ENCODE measurements at places on chromosomes 2 and 18.
A peak's percentile ranks its signal among the peaks of the same experiment; 100 is the strongest.

GRCh38 chr2:85502720-85503119, 36.2 kb upstream of the MAT2A start:
- DNase-seq, result no peak

DNA sequence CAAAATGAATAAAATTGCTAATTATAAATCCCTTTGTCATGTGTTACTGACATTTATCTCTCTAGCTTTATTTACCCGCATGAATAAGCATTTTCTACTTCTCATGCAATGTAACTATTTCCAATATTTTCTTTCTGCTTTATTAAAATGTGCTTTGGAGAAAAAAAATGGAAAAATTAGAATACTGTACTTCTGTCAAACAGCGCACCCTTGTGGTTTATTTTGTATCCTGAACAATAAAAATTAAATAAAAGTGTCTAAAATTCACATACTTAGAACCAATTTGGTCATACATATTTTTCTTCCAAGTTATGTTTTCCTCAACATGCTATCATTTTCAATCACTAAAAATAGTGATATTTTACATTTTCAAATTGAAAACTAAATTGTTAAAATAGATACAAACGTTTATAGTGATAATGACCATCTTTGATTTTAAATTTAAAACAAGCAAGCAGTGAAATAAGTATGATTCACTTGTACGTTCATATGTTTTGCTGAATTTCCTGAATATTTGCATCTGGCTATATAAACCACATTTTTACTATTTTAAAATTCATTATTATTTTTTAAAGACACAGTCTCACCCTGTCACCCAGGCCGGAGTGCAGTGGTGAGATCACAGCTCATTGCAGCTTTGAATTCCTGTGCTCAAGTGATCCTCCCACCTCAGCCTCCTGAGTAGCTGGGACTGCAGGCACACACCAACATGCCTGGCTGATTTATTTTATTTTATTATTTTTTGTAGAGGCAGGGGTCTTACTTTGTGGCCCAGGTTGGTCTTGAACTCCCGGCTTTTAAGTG, 95.9 kb upstream of the GRB14 start:
- no peak for DNase-seq

- DNase-seq, result peak; percentile 70
Measured at GRCh38 chr2:20225294-20226151, 593 bp upstream of the SDC1 start.

DNA sequence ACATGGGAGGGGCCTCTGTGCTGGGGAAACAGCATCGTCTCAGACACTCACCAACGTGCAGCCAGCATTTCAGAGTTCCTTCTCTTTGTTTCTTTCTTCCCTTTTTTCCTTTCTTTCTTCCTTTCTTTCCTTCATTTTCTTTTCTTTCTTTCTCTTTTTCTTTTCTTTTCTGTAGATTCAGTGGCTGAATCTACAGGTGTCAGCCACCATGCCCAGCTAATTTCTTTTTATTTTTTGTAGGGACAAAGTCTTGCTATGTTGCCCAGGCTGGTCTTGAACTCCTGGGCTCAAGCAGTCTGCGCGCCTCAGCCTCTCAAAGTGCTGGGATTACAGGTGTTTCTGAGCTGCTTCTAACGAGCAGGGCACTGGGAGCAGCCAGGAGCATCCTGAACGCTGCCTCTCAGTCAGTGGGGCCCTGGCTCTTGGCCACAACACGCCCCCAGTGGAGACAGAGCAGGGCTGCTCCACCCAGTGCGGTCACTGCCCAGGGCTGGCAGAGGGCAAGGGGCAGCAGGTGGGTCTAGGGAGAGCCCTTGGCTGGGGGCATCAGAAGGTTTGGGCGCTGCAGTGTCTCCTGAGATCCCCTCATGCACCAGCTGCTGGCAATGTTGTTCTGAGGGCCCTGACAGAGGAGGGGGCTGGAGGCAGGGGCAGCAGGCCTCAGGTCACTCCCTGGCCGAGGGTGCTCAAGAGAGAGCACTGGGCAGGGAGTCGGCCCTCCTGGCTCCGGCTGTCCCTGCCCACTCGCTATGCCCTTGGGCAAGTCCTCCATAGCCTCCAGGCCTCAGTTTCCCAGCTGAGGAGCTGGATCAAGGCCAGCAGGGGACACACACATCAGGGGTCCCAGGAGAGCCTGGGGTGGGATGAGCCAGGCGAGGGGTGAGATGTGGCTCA, 4.7 kb upstream of the KLHL30 start:
- DNase-seq, result no peak

DNA sequence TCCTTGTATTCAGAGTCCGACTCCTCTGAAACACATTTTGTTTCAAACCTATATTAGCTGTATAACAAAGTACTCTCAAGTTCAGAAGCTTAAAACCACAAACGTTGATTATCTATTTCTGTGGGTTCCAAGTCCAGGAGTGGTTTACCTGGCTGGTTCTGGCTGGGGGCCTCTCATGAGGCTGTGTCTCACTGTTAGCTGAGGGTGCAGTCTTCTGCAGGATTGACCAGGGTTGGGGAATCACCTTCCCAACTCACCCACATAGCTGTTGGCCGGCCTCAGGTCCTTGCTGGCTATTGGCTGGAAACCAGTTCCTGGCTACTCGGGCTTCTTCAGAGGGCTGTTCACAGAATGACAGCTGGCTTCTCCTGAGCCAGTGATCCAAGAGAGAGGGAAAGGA, 18.0 kb upstream of the ATIC start:
- peak; percentile 12 for DNase-seq

GRCh38 chr2:29053223-29053622, 21.1 kb downstream of the PCARE start:
- no peak for DNase-seq

DNA sequence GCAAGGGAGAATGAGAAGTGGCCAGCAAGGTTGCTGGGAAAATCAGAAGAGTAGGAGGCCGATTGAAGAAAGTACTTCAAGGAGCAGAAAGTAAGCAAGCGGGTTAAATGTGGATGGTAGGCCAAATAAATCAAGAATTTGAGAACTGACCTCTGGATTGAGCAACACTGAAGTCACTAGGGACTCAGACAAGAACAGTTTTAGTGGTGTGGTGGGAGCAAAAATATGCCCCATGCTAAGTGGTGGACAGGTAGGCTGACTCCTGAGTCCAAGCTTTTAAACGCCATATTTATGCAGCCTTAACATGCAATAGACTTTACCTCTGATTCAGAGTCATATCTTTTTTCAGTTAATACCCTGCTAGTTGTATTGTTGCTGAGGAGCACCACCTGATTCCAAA, 4.5 kb downstream of the TRABD2A start:
- DNase-seq, result no peak

GRCh38 chr2:240564561-240565332, 3.5 kb upstream of the RNPEPL1 start:
- DNase-seq, result no peak

DNA sequence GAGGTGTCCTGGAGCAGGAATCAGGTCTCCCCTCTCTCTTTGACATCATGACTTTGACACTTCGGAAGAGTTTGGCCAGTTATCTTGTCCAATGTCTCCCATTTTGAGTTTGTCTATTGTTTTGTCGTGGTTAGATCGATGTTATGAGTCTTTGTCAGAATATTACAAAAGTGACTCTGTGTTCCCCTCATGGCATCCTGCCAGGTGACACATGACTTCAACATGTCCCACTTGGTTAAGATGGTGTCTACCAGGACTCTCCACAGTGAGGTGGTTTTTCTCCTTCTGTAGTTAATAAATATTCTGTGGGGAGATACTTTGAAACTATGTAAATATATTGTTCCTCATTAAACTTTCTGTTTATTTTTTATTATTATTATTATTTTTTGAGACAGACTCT, 76.6 kb upstream of the BZW1 start:
- no peak for DNase-seq

DNA sequence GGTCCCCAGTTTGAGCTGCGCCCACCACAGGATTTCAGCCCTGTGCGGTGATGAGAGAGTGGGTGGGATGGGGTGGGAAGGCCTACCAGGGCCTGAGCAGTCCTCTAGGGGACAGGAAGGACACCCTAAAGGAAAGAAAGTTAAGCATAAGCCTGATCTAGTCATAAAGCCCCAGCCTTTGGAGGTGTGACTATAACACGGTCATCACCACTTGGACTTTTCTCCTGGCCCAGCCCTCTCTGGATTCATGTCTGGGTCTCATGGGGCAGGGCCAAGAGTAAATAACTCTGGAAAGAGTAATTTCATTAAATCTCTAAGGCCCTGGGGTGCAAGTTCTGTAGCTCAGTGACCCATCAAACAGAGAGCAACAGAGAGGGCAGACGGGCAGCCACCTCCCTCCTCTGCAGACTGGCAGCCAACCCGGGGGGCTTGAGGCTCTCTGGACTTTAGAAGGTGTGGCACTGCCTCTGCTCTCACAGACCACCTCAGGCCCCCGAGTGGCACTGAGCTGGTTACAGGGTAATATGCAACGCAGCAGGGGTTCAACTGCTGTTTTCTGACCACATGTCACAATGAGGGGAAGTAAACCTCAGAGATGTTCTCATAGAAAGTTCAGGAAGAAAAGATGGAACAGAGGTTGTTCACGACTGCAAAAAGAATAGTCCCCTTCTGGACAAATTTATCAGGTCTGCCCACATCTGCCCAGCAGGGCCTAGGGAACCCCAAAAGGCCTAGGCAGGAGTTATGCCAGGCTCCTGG, 41.5 kb downstream of the TGFA start:
- DNase-seq, result no peak

DNA sequence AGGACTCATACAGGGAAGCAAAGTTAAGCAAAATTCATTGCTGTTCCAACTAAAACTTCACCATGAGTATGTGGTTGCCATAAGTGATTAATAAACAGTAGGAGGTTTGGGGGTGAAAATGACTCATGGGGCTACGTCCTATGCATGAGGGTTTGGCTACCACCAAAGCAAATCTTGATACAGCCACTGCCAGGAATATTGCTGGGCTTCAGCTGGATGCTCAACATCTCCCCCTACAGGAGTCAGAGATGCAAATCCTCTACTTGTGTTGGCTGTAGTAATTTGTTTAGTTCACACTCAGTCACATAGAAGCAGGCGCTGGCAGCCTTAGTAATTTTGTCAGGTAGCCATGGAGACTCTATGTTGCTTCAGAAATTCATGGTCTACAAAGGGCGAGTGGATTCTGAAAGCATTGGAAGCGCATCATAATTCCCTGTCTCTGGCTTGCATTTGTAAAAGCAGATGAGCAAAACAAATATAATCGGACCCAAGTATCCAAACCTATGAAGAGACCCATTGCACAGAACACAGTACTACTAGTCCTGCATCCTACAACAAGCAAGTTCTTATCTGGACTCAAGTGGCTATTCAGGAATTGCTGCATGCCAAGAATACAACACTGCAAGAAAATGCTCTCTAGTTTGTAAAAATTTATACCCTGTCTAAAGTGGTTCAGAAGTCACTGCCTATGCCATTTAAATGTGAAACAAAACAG, 76.0 kb downstream of the CD28 start:
- DNase-seq, result no peak

- DNase-seq, result no peak
Measured at GRCh38 chr2:45919160-45919650, 267.7 kb downstream of the PRKCE start.

DNA sequence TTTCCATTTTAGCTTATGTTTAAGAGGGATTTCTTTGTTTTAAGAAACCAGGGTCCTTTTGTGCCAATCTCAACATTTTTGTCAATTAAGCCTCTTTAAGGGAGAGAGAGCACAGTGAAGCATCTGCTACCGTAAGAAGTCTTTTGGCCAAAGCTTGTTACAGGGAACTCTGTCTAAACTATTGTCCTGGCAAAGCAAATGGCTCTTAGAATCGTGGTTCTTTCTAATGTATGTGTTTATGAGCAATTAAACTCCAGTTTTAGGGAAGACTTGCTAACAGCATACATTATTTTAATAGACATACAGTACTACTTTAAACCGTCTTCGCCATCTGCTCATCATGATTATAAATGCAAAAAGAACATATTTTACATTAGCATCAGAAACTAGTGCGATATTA, 202.1 kb downstream of the CDCA7 start:
- no peak for DNase-seq

DNA sequence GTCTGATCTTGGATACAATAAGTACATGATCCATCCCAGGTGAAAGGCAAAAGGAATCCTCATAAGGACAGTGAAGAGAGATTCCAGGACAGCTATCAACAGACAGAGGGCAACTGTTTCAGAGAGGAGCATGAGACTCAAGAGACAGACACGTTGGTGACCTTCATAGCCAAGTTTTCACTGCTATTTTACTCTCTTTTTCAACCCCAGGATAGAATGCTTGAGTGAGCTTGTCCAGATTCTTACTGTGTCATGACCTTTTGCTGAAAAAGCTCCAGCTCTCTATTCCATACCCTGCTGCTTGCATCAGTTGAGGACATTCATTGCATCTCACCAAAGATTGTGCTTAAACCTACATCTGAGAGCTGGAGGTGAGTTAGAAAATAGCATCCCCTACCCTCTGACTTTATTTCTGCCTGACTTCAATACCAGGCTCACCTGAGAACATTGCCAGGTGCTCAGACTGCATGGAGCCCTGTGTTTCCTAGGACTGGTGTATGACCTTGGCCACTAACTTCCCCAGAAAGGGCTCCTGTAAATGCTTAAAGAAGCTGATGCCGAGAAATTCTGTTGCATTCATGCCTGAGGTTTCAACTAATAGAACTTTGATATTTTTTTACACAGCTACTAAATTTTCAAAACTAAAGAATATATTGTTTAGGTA, 70.4 kb upstream of the TMEM17 start:
- DNase-seq, result no peak

- peak; percentile 44 for DNase-seq
Measured at GRCh38 chr18:74652392-74652988, 54.8 kb downstream of the ZNF407 start.

DNA sequence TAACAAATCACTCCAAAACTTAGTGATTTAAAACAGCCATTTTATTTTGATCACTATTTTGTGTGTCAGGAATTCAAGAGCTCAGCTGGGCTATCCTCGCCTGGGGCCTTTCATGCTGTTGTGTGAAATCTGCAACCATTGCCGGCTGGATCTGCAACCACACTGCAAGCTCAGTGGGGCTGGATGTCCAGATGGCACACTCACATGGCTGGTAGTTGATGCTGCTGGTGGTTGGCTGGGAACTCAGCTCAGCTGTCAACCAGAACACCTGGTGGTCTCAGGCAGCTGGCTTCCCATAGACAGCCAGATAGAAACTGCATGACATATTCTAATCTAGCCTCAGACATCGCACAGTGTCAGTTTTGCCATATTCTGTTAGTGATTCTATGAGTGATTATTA, 30.6 kb upstream of the AP1S3 start:
- DNase-seq, result no peak

Data from NCI-H2107 (cell line).